ENCODE measurements at places on chromosomes 5 and 9.

DNA sequence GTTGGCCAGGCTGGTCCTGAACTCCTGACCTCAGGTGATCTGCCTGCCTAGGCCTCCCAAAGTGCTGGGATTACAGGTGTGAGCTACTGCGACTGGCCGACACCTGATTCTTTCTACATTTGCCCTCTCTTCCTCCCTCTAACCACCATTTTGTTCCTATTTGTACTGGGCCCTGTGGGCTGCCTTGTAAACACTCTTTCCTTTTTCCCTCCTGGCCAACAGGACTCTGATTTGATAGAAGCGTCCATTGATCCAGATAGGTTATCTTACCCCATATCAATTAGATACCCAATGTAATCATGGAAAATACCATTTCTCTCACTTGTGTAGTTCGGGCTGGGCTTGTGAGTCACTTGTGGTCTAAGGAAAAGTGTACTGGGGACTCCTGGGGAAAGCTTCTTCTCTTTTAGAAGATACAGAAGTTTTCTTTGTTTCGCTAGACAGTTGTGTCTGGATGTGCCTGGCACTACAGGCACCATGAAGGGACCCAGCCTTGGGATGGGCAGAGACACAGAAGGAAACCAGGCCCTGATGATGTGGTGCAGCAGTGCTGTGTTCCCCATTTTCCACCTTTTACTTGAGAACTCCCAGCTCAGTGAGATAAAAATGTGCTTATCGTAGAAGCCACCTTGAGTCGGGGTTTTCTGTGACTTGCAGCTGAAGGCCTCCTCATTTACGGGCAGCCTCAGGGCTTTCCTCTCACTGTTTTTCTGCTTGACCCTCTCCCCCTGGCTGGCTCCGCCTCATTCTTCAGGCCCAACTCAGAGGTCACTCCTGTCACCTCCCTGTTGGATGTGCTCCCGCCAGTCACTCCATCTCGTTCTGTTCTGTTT is 32.8 kb upstream of the CPEB4 start:
- DNase-seq = no peak

- no peak for DNase-seq
These were observed 36.4 kb downstream of the RNF180 start for GRCh38 chr5:64201996-64202395.

DNA sequence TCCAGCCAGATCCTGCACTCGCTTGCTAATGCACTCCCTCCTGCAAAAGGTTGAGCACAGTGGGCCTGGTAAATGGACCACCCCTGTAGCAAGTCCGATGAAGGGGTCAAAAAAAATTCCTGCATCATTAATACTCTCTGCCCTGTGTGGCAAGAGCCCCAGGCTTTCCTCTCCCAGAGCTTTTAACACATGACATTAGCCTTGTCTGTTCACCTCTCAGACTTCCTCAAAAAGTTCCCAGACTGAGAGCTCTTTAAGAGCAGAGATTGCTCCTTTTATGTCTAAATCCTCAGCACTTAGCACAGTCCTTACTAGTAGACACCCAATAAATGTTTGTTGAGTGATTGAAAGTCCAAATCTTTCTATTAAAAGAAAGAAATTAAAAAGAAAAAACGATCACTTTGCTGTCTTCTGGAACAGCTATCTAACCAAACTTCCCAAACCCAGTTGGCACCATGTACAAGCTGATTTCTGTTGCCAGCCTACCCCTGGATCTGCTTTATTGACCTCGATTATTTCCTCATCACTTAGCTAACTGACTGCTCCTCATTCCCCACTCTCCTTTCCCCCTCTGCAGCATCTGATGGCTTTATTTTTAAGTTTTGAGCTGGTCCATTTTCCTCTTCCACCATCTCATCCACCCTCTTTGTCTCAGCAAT is 209.8 kb downstream of the ENC1 start:
- no peak for DNase-seq

DNA sequence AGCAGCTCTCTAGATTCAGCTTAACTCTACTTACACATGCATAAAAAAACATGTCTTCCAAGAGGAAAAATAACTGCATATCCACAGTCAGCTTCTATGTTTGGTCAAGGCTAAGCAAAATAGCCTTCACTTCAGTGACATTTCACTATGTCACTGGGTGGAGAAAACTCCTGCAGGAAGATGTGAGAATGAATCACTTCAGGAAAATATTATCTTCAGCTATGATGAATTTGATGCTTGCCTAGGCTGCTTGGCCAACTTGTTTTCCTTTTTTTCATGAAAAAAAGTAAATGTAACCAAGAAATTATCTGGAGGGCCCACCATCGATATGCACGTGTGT is 143.0 kb upstream of the ZNF608 start:
- DNase-seq = no peak

DNA sequence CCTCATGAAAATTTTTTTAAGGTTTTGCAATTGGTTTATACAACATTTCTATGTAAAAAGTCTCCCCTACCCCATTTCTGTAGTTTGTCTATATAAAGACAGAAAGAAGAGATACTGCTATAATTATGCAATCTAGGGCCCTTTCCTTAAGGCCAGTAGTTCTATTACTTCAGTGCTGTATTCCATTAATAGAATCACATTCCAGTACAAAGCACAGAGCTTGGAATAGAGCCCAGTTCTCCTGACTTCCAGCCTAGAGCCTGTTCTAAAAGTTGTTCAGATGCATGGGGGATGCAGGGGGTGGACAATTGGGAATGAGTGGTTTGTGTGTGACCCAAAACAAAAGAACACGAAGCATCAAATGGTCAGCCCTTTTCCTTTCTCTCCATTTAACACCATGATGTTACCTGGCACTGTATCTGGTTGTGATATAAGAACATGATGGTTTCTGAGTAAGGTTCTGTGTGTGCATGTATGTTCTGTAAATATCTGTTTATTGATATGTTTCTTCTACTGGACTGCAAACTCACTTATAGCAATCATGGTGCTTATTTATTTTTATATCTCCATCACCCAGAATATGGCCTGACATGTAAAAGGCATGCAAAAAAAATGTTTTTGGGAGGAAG is 8.2 kb upstream of the GRAMD2B start:
- no peak for DNase-seq

DNA sequence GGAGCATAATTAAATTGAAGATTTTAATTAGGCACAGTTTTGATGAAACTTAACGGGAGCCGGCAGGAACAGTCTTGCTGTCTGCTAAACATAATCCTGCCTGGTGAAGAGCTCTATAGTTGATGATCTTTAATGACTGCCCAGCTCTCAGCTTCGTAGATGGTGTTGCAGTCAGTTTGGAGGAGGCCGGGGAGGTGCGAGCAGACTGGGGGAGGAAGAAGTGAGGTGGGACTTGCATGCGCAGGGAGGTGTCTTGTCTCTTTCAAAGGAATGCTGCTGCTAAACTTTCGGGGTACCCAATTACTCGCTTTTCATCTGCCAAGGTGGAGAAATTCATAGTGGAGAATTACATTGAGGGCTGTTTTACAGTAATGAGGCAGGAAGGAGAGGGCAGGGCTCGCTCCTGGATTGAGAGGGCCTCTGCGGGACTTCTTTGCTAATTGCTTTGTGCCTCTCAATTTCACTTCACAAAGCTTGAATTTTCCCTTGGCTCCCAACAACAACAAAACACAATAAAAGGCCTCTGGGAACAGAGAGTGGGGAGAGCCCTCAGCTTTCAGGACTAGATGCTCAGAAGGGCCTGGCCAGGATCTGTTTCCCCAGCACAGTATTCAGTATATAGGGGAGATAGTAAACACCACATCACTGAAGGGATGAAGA is 257.9 kb upstream of the ADRA1B start:
- no peak for DNase-seq

GRCh38 chr5:100800562-100800961 is 102.5 kb downstream of the ST8SIA4 start:
- no peak for DNase-seq

DNA sequence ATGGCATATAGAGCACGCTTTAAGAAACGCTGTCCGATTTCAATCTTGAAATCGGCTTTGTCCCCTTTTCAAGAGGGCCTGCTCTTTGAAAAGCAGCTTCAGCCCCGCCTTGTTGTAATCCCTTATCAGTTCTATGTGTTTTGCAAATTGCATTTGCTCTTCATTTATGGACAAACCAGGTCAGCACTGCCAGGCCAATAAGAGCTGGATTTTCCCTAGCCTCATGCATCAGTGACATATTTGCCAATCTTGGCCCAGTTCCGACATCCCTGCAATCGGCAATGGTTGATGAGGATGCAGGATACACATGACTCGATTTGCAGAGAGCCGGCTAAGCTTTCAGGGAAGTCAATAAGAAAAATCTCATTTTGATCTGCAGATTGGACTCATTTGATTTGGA is 529.1 kb upstream of the CLINT1 start:
- DNase-seq = no peak

- no peak for DNase-seq
These were observed 6.0 kb downstream of the UBQLN1 start for GRCh38 chr9:83701769-83702168.

DNA sequence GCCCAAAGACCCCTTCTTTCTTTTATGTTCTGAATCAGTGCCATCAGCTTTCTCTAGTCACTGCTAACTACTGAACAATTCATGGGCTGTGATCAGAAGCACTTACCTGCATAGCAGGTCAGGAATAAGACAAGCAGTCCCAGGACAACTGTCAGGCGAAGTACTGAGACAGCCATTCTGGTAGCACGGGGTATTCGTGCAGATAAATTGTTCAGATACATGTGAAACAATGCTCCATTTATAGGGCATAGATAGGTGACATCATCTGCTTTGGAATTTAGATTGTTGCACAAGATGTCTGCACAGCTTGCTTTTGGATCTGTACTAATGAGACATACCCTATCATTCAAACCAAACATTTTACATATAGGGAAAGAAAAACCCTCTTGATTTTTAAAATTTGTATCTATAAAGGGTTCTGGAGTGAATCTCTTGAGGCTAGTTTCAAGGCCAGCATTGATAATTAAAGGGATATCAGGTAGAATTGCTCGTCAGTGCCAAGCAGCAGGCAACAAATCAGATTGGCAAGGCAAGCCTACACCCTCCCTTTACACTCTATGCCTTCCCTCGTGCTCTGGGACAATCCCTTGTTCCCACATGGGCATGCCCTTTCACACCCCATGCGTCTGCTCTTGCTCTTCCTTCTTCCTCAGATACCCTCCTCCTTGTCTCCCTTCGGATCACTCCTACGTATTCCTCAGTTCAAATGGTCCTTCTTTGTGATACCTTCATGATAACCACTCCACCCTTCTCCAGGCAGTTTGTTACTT is at the start of gene C5orf46:
TSS of gene C5orf46 (minus strand) at position 213 of the 770 bp plus-strand sequence. CDS start at position 176, 37 bp downstream.
- DNase-seq = no peak

DNA sequence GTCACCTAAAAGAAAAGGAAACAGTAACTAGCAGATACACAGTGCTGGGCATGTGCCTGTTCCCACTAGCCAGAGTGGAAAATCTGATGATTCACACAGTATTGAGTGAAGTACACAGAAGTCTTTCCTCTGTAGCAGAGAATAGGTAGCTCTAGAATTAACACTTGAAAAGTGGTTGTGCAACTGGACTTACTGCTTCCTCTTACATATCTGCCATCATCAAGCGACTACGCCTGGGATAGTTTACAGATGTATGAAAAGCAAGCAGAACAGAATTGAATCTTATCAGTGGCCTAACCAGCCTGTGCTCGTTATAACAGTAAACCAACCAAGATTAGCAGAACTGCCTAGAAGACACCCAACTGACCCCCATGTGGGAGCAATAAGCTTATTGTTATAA is 130.6 kb downstream of the DTWD2 start:
- DNase-seq = no peak

DNA sequence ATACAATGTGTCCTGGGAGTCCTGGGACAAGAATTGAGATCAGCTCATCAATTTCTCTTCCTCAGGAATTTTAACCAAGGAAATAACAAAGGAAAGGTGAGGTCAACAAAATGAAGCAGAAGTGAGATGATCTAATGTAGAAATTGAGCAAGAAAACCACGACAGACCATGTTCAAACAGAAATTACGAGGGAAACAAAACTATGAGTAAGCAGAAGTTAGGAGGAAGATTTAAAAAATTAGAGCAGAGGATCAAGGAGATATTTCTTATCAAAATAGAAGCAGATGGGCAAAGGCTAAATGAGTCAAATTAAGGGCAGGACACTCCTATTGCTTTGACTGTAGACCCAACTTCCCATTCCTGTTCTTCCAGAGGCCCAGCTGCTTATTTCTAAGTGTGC is 97.4 kb downstream of the HINT1 start:
- DNase-seq = no peak

- no peak for DNase-seq
These were observed 158.6 kb upstream of the ALDH1B1 start for GRCh38 chr9:38233796-38234355.

GRCh38 chr5:150121448-150122157 is 34.0 kb downstream of the PDGFRB start:
- DNase-seq = no peak

GRCh38 chr5:12214267-12215015 is 310.2 kb upstream of the CTNND2 start:
- DNase-seq = no peak

- no peak for DNase-seq
These were observed 16.3 kb downstream of the OSTF1 start for GRCh38 chr9:75104607-75105006.

GRCh38 chr5:161966564-161966963 is 101.0 kb upstream of the GABRG2 start:
- DNase-seq = no peak

DNA sequence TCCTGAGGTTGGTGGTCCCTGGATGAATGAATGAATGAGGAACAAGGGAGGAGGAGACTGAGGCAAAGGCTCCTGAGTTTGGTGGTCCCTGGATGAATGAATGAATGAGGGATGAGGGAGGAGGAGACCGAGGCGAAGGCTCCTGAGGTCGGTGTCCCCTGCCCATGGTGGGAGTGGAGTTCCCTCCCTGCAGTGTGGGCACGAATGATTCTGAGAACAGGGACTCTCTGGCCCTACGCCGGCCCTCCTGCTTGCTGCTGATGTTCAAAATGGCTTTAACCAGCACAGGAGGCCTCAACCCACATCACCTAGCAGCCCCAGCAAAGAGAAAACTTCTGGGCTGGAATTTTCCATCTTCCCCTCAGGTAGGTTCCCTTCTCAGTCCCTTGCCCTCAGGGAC is 377.8 kb downstream of the IRX2 start:
- no peak for DNase-seq

- DNase-seq = no peak
These were observed 15.7 kb downstream of the NFX1 start for GRCh38 chr9:33306037-33306436.

DNA sequence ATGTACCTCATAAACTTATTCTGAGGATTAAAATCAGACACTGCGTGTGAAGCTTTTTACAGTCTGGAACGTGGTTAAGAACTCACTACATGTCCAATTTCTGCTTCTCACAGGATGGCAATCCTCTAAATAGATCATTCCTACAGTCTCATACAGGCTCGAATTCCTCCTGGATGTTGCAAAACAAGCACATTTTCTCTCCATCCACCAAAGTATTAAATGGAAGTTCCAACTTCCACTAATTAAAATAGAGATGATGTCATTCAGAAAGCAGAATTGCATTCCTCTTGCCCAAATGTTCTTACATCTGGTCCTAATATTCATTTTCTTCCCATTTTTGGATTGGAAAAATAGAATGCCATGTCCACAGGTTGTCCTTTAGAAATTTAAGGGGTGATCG is 145.5 kb upstream of the PCA3 start:
- no peak for DNase-seq

DNA sequence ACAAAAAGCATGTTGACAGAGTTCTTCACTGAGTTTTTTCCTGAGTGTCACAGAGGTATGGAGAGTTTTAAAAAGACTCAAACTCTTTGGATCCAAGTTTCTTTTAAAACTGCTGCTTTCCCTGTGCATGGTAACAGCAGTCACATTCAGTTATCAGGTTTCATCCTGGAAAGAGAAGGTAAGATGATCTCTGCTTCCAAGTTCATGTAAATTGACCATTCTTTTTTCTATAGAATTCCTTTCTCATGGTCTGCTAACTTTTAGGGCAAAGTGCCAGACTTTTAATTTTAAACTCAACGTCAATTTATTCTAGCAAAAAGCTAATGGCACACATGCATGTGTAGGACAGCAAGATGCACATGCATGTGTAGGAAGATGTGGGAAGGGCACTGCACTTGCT is 52.5 kb upstream of the PRLR start:
- no peak for DNase-seq

Data from upper lobe of left lung (tissue), 6 donors.